ENCODE measurements at places on chromosomes 16 and 17. TPM values are rescaled to one million over a fixed set of nuclear protein-coding genes. Genes with fewer than 3 reads are reported as not detected.

KCNG4 gene
- polyA plus RNA-seq: not detected

- no peaks in the 10 kb centered on the region for H3K27me3 ChIP-seq
- no peak overlapping the region for H3K4me3 ChIP-seq
- no peak for DNase-seq
- H3K4me1 ChIP-seq: no peaks in the 10 kb centered on the region
- no peak overlapping the region for H3K27ac ChIP-seq
Measured at GRCh38 chr16:76176616-76177015, 100.6 kb upstream of the CNTNAP4 start.

DNA sequence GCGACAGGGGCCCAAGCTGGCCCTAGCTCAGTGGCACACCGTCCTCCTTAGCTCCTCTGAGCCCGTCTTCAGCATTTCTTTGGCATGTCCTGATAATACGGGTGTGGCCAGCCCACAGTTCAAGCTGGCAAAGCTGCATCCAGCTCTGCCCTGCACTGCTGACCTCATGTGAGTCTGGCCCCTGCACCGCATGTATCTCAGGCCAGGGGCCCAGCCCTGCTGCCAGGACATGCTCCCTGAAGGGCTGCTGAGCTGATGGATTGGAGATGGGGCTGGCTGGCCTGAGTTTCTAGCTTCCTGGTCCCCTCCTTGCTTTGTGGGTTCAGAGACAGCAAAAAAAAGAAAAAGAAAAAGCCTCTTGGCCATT, 2.4 kb downstream of the DOC2B start:
- H3K4me3 ChIP-seq: no peak overlapping the region
- DNase-seq: no peak
- H3K27ac ChIP-seq: no peak overlapping the region
- H3K27me3 ChIP-seq: no peaks in the 10 kb centered on the region
- no peaks in the 10 kb centered on the region for H3K4me1 ChIP-seq

DNA sequence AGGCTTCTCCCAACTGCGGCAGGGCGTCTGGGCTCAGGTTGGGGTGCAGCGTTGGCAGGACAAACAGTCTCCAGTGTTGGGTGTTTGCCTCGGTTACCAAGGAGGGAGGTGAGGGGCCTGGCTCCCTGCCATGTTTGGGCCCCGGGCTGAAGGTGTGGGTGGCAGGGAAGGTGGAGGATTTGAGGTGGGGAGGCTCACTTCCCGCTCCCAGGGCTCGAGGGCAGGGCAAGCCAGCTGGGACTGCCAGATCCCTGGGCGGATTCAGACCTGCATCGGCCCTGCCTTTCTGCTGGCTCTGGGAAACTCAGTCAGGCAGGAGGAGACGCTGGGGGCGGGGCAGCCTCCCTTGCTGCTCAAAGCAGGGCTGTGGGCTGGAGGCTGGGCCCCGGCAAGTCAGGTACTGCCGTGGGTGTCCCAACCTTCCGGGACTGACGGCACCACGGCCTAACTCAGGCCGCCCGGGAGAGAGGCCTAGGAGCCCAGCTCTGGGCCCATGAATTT, 31.3 kb upstream of the KRT17 start:
- H3K36me3 ChIP-seq: no peaks in the 10 kb centered on the region
- H3K27me3 ChIP-seq: no peaks in the 10 kb centered on the region
- DNase-seq: no peak
- H3K4me3 ChIP-seq: no peak overlapping the region
- H3K4me1 ChIP-seq: no peaks in the 10 kb centered on the region

CACNG5 gene
- polyA plus RNA-seq: not detected

SLC6A2 gene
- polyA plus RNA-seq: not detected

EPN3 gene
- polyA plus RNA-seq: not detected

DNA sequence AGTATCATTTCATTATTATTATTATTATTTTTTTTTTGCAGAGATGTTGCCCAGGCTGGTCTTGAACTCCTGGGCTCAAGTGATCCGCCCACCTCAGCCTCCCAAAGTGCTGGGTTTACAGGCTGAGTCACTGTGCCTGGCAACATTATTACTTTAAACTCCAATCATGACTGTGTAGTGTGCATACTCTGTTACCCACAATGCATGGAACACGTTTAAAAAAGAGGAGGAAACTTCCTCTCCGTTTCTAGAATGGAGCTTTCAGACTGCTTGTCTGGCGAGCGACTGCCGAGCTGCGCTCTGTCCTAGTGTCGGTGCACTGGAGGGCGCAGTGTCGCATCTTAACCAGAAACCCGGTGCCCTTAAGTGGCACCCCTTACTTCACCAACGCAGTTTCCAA, 22.1 kb upstream of the FASN start:
- no peaks in the 10 kb centered on the region for H3K27me3 ChIP-seq
- peaks cover 1% of the 10 kb centered on the region for H3K4me1 ChIP-seq
- no peak overlapping the region for H3K4me3 ChIP-seq

DNA sequence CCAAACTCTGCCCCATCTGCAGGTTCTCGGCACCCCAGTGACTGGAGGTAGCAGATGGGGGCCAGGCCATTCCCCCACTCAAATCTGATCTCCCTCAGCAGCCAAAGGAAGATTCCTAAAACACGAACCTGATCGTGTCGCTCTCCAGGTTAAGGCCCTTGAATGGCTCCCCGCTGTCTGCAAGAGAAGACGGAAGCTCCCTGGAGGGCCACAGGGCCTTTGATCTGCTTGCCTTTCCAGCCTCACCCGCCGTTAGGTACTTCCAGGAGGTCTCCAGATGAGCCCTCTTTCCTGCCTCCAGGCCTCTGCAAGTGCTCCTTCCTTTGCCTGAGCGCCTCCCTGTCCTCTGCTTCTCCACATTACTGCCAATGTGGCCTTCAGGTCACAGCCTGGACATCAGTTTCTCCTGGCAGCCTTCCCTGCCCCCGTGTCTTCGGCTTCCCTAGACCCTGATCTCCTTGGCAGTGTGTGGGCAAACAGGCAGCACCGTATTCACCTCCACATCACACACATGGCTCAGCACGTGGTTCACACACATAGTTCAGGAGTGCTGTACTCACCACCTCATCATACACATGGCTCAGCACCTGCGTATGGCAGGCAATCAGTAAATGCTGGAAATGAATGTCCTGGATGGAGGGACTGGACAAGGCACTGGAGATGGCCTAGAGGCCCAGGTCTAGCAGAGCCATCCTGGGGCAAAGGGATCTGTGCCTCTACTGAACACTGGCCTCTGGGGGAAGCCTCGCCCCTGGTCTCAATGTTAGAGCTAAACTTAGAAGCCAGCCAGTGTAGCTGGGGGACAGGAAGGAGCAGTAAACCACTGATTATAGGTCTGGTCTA, 26.4 kb upstream of the MRPS23 start:
- no peak for DNase-seq
- no peaks in the 10 kb centered on the region for H3K36me3 ChIP-seq
- H3K4me3 ChIP-seq: no peak overlapping the region
- no peaks in the 10 kb centered on the region for H3K27me3 ChIP-seq
- no peak overlapping the region for H3K27ac ChIP-seq

- H3K27ac ChIP-seq: no peak overlapping the region
- H3K4me3 ChIP-seq: no peak overlapping the region
- no peaks in the 10 kb centered on the region for H3K36me3 ChIP-seq
- no peak for DNase-seq
Measured at GRCh38 chr17:9408868-9409829, 166.5 kb downstream of the STX8 start.

GRCh38 chr16:57128771-57129389, 36.5 kb downstream of the CPNE2 start:
- H3K4me1 ChIP-seq: peaks cover 76% of the 10 kb centered on the region
- DNase-seq: peak; percentile 32
- peak overlapping the region; percentile 2 for H3K4me3 ChIP-seq
- peak overlapping the region; percentile 55 for H3K27ac ChIP-seq
- H3K36me3 ChIP-seq: no peaks in the 10 kb centered on the region
- H3K27me3 ChIP-seq: no peaks in the 10 kb centered on the region

- no peaks in the 10 kb centered on the region for H3K27me3 ChIP-seq
- no peak for DNase-seq
- no peak overlapping the region for H3K27ac ChIP-seq
Measured at GRCh38 chr16:10522966-10523365, 57.4 kb downstream of the EMP2 start.

DNA sequence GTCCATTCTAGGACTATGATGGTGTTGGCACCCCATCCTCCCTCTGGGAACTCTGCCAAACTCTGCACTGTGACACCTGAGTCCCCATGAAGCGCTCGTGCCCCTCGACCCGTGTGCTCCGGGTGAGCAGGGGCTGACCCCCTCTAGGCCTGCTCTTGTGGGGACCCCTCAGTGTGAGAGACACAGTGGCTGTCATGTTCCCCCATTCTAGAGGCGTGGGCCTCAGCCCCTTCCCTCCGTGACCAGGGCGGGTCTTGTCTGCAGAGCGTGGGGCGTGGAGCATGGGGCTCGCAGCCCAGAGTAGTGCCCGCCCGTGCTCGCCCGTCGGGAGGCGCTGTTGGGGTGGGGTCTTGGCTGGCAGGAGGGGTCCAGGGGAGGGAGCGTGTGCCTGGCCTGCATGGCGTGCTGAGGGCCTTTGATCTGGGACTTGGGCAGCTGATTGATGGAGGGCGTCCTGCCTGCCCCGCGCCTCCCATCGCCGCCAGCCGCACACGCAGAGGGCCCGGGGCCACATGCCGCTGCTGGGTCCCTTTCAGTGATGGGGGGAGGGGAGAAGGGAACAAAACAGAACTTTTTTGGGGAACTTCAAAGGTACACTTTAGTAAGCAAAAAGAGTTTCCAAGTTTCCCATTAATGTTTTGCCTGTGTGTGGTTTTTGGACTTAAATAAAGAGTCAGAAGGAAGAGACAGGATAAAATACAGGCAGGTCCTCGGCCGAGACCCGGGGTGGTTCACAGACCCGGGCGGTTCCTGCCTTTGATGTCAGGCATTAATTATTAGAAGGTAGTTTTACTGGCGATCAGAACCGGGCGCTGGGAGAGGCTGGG, 22.5 kb downstream of the CENPX start:
- peaks cover 19% of the 10 kb centered on the region for H3K36me3 ChIP-seq
- no peak for DNase-seq
- no peak overlapping the region for H3K4me3 ChIP-seq
- H3K4me1 ChIP-seq: no peaks in the 10 kb centered on the region
- H3K27ac ChIP-seq: no peak overlapping the region

Measured in naive thymus-derived CD4-positive, alpha-beta T cell (primary cell).